ENCODE measurements at places on chromosomes 2 and 18.

- no peak for DNase-seq
These were observed 2040.1 kb upstream of the LRRTM1 start for GRCh38 chr2:82344670-82345069.

DNA sequence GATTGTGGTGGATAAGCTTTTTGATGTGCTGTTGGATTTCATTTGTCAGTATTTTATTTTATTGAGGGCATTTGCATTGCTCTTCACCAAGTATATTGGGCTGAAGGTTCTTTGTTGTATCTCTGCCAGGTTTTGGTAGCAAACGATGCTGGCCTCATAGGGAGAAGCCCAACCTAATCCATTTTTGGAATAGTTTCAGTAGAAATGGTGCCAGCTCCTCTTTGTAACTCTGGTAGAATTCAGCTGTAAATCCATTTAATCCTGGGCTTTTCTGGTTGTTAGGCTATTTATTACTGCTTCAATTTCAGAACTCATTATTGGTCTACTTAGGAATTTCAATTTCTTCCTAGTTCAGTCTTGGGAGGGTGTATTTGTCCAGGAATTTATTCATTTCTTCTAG is 309.8 kb upstream of the SETBP1 start:
- no peak for DNase-seq

GRCh38 chr18:72866901-72867745 is 664 bp downstream of the NETO1 start:
- no peak for DNase-seq

GRCh38 chr2:173077506-173078177 is 2.0 kb downstream of the MAP3K20 start:
- DNase-seq: no peak

DNA sequence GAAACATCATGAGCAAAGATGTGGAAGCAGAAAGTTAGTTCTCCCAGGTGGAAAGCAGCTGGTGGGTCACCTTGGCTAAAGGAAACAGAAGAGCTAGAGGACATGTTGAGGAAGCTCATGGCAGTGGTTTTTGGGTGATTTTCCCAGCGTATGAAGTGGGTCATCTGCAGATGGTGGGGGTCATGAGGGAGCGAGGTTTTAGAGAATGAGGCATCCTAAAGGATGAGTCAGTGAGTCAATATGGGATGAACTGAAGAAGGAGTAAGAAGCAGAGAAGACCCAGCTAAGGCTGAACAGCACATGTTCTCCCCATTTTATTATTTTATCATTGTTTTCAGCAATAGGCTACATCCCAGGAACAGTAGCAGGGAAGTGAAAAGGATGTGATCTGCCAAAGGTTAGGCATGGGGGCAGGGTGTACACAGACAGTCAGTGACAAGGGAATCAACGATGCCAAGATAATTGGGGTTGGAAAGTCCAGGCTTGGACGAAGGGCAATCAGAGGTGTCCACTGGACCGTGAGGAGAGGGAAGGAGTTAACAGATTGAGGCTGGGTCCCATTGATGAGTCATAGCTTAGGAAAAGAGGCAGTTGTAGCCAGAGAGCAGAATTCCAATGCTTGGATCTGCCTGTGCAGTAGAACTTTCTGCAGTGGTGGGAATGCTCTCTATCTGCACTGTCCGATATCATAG is 289.3 kb upstream of the RAB12 start:
- DNase-seq: no peak

GRCh38 chr18:67402543-67402942 is 114.0 kb downstream of the DSEL start:
- no peak for DNase-seq

- no peak for DNase-seq
These were observed 36.9 kb upstream of the MEX3C start for GRCh38 chr18:51234117-51235008.

Data from GM12891 (cell line).